ENCODE measurements at places on chromosomes 5 and 9. TPM values are rescaled to one million over a fixed set of nuclear protein-coding genes. Genes with fewer than 3 reads are reported as not detected.

RNF180 gene
- total RNA-seq: not detected

- DNase-seq: no peak
These were observed 33.2 kb downstream of the TTLL11 start for GRCh38 chr9:122059955-122060324.

GRCh38 chr5:95177456-95177855, 107.4 kb downstream of the MCTP1 start:
- peak; percentile 2 for DNase-seq

GRCh38 chr9:121992571-121993212, 100.4 kb downstream of the TTLL11 start:
- DNase-seq: peak; percentile 83

All from HT-29 (cell line).